ENCODE measurements at places on chromosomes 5 and 9.

GRCh38 chr5:13740471-13740870 is 204.0 kb downstream of the DNAH5 start:
- no peak for DNase-seq

DNA sequence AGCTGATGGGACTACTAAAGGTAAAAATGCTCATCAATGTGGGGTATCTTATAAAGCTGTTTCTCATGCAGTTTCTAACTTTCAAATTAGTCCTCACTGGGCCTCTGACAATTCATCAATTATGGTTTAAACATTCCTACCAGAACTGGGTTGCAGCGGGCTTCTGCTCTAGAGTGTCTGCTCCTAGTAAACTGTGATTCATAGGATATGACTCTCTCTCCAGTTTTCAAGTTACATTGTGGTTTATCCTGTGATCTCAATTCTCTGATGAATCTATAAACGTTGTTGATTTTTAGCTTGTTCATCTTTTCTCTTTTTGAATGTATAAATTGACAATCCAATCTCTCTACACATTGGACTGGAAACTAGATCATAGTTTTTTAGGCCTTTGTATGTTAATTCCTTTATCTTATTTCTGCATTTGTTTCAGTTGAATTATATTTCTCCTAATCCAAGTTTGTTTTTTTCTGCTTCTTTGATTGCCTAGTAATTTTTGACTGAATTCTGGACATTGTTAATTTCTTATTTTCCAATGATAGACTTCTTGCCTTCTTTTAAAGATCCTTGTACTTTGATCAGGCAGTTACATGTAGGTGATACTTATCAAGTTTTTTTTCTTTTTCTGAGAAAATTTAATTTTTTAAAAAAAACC is 822.6 kb downstream of the TLE1 start:
- DNase-seq: no peak

GRCh38 chr9:31314241-31314640 is 1070.2 kb upstream of the ACO1 start:
- DNase-seq: no peak

DNA sequence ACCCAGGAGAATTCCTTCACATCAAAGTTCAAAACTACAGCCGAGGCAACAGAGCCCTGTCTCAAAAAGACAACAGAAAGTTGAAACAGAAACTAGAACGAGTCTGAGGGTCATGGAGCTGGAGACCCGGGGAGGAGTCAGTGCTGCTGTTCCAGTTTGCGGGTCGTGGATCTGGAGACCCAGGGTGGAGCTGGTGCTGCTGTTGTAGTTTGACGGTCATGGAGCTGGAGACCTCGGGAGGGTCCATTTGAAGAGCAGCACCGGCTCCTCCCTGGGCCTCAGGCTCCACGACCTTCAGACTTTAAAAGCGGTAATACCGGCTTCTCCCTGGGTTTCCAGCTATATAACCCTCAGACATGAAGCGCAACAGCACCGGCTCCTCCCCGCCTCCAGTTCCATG is 13.0 kb upstream of the LCN15 start:
- DNase-seq: no peak

- no peak for DNase-seq
Observed at GRCh38 chr5:129114539-129115193, 20.1 kb downstream of the ISOC1 start.

DNA sequence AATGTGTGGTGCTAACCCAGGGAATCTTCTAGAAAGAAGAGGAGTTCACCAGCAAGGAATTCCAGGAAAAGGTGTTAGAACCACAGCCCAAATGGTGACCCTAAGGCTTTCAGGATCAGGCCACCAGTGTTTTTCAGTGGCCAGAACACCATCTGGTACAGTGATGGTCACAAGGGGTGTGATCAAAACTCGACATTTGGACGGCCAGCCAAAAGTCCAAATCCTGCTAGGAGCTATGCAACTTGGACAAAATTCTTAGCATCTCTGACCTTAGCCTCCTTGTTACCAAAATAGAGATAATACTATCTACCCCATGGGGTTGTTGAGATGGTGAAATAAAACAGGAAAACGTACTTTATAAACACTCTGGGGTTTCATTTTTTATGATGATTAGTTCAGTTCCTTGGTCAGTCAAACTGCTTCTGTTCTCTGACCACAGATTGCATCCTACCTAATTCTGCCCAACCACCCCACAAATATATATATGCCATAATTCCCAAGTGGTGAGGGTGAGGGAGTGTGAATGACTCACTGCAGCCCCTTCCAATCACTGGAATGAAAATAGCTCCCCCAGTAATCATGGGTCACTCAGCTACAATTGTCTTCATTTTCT is 210.3 kb downstream of the CDK5RAP2 start:
- DNase-seq: no peak

- DNase-seq: no peak
Observed at GRCh38 chr5:135391869-135392255, 7.2 kb downstream of the MACROH2A1 start.

DNA sequence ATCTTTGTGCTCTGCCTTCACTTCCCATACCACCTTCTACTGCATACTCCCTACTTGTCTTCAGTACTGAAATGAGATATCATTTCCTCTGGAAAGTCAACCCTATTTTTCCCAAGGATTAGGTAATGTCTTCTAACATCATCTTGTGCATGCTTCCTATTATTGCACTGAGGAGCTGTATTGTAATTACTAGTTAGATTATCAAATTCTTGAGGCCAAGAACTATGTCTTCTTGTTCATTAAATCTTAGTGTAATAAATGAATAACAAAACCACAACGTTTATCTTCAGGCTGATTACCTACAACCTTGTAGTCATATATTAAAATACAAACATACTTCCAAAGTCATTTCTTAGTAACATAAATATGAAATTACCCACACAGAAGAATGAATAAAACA is 87.9 kb upstream of the POU5F2 start:
- no peak for DNase-seq

DNA sequence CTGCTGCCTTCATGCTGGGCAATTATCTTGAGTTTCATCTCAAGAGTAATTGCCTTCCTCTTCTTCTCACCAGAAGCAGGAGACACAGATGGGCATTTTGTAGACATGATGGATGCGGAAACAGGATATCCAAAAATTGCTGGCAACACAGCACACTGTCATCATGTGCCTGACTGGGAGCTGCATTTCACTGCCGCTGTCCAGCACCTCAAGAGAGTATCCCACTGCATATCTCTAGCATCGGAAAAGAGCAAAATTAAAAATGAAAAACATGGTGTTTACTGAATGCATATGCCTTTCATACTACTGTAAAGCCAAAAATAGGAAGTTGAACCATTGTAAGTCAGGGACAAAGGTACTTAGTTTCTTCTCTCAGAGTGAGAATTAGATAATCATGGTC is 210.7 kb downstream of the MAN2A1 start:
- DNase-seq: no peak

DNA sequence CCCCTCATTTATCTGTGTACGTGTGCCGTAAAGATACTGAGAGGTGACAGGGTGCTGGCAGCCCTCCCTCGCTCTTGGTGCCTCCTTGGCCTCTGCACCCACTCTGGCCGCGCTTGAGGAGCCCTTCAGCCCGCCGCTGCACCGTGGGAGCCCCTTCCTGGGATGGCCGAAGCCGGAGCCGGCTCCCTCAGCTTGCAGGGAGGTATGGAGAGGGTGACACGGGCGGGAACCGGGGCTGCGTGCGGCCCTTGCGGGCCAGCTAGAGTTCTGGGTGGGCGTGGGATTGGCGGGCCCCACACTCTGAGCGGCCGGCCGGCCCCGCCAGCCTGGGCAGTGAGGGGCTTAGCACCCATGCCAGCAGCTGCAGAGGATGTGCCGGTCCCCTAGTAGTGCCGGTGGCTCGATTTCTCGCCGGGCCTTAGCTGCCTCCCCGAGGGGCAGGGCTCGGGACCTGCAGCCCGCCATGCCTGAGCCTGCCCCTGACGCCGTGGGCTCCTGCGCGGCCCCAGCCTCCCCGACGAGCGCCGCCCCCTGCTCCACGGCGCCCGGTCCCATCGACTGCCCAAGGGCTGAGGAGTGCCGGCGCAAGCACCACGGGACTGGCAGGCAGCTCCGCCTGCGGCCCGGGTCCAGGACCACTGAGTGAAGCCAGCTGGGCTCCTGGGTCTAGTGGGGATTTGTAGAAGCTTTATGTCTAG is 21.6 kb downstream of the NKX2-5 start:
- no peak for DNase-seq

DNA sequence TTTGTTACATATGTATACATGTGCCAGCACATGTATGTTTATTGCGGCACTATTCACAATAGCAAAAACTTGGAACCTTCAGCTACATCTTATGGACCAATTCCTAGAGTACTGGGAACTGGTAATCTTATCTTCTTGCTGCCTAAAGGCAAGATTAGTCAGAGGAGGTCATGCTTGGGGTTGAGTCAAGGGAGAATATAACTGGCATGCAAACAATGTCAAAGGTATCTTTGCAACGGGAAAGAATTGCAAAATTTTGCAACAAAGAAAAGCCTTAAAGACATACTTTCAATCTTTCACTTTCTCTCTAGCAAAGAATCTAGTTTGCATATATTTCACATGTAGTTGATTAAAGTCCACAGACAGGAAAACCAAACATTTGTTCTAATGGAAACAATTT is 145.2 kb downstream of the EDIL3 start:
- no peak for DNase-seq

GRCh38 chr5:11322133-11322532 is 561.1 kb upstream of the DAP start:
- DNase-seq: no peak

GRCh38 chr5:2466966-2467365 is 284.5 kb downstream of the IRX2 start:
- no peak for DNase-seq

DNA sequence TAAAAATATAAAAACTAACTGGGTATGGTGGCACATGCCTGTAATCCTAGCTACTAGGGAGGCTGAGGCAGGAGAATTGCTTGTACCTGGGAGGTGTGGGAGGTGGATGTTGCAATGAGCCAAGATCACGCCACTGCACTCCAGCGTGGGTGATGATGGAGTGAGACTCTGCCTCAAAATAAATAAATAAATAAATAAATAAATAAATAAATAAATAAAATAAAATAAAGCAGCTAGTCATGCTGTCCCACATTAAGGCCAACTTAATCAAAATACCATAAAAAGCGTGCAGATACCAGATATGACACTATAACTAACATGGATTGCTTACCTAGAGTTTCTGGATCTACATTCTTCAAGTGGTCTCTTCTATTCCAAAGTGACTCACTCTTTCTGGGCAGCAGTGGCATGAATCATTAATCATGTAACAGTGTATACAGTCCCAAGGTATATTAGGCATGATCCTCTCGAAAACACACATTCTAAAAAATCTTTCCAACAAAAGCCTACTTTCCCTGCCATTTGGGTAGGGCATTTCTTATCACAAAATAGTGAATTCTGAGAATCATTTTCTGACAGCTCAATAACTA is 187.1 kb downstream of the ELAVL2 start:
- no peak for DNase-seq

DNA sequence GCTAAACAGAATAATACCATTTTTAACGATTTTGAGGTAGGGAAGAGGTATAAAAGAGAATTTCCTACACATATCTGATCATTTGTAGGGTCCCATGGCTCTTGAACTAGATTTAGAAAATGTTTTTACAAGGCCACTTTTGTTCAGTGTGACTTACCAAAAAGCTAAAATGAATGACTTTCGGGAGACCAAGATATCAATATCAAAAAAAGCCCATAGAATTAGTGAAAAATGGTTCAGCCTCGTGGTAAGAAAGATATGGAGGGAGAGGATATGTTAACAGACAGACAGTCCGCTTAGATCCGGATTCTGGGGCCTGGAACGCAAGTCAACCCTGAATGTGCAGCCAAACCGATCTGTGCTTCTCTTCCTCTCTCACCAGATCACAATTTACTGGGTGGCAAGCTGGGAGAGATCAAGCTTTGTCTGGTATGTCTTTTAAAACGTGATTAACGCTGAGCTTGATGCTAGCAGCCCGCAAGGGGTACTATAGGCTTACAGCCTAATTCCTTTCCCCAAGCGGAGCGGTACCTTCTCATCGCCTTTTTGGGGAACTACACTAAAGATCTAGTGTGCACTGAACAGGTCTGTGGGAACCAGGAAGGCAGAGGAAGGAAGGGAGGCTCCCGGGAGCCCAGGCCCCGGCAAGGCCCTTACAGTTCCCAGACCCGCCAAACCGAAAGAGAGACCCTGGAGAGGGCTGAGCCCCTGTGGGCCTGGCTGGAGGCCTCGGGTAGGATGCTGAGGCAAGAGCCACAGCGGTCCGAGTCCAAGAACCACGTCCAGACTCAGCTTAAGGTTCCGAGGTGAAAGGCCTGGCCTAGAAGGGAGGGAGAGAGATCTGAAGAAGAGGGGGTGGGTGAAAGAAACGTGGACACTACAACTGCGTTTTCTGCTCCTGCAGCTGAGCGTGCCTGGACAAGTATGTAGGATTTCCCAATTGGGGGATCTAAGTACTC is 2.9 kb downstream of the NR2F1-AS1 start:
- no peak for DNase-seq

DNA sequence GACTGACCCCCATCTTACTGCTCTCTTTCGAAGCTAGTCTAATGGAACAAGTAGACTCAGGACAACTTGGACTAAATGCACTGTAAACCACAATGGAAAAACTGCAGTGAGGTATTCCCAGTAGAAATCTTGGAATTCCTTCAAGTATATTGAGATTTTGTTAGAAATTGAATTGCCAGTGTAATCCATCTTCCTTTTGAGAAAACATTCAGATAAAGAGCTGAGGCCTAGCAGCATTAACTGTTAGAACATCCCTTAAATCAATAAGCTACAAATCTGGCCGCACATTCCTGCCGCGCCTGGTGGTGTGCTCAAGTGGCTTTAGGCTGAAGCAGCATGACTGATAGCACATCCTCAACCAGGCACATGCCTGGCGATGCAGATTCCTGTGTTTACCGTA is 29.3 kb downstream of the PPIC start:
- no peak for DNase-seq

GRCh38 chr5:68041293-68041692 is 174.3 kb upstream of the PIK3R1 start:
- no peak for DNase-seq

DNA sequence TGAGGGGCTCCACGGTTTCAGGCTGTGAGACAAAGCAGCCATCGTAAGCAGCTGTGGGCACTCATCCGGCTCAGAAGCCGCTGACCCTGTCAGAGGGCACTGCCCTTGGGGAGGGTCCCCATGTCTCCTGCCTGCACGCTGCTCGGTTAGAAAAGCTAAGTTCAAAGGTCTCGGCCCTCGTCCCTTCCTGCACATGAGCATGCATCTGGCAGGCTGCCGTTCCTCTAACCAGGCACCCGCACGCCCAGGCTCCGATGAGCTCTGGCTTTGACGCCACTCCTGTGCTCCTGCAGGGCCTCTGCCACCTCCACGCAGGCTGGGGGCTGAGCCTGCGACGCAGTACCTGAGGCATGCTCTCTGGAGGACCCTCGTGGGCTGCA is 51.3 kb downstream of the NKD2 start:
- DNase-seq: no peak

- no peak for DNase-seq
Observed at GRCh38 chr5:82405618-82406204, 127.6 kb upstream of the RPS23 start.

- DNase-seq: no peak
Observed at GRCh38 chr5:142296914-142297417, 27.9 kb downstream of the SPRY4 start.

DNA sequence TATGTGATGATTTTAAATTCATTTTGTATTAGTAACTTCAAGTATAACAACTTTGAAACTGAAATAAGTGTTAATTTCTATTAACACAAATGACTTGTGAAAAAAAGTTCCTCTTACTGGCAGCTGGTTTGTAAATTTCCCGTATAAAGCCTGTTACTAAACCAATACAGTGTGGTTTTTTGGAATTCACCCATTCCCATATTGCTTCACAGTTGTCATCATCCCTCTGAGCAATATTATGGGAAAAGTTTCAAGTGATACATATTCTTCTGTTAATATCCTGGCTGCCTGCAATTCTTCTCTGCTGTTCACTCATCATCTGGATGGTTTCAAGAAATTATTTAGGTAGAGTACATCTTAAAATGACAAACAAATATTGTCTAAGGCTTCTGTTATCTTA is 1185.1 kb upstream of the C9orf72 start:
- no peak for DNase-seq
